ENCODE measurements at places on chromosomes 6 and 20. TPM values are rescaled to one million over a fixed set of nuclear protein-coding genes. Genes with fewer than 3 reads are reported as not detected.

GRCh38 chr6:21935561-21936028 lies 342.0 kb downstream of the SOX4 start:
- no peak for DNase-seq

DNA sequence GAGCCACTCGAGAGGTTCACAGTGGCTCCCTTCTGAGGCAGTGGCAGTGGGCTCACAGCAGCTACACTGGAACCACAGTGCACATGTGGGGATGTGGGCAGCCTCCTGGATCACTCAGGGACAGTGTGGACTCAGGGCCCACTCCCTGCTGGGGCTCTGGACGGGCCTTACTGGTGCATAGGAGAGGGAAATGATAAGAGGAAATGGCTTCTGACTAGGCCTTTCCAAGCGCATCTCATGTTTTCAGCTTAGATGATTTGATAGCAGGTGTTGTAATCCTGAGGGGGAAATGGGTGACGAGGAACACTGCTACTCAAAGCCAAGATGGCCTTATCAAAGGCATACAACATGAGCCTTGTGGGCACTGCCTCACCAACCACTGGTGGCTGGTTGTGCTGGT lies 44.0 kb downstream of the PANK2 start:
- DNase-seq, result no peak

GRCh38 chr6:149766156-149766769 lies 16.7 kb downstream of the PCMT1 start:
- DNase-seq, result no peak

DNA sequence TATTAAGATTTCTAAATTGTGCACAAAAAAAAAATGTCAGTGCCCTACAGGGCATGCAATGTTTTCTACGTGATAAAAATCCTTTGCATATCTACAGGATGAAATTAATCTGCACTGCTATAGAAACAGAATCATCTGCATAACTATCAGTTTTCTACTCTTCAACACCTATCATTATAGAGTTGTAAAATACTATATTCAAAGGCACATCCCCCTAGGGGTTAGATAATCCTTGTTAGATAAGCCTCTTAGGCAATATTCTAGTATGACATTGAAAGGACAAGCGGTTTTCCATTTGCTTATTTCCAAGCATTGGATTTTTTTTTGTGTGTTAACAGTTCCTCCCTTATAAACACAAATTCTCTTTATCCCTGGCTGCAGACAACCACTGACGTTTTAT lies 98.7 kb upstream of the LAMA2 start:
- no peak for DNase-seq

GRCh38 chr6:63709148-63709547 lies 73.5 kb downstream of the PHF3 start:
- DNase-seq, result no peak

DNA sequence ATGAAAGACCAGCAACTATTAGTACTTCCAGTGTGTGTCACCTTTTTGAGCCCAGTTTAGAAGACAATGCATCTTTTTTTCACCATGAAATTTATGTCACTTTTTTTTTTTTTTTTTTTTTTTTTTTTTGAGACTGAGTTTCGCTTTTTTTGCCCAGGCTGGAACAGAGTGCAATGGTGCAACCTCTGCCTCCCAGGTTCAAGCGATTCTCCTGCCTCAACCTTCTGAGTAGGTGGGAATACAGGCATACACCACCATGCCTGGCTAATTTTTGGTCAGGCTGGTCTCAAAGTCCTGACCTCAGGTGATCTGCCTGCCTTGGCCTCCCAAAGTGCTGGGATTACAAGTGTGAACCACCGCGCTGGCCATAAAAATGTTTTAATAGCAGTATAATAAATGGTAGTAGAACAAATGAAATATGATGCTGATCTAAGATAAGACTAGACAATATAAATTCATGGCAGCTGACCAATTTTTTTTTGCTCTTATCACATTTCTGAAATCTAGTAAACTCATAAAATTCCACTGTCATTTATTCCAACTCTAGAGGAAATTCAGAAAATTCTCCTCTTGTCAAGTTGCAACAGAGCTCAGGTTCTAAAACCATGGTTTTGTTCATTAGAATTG lies 21.3 kb downstream of the NHSL1 start:
- no peak for DNase-seq

GRCh38 chr20:51800060-51800871 lies 2.1 kb downstream of the SALL4 start:
- peak; percentile 96 for DNase-seq

DNA sequence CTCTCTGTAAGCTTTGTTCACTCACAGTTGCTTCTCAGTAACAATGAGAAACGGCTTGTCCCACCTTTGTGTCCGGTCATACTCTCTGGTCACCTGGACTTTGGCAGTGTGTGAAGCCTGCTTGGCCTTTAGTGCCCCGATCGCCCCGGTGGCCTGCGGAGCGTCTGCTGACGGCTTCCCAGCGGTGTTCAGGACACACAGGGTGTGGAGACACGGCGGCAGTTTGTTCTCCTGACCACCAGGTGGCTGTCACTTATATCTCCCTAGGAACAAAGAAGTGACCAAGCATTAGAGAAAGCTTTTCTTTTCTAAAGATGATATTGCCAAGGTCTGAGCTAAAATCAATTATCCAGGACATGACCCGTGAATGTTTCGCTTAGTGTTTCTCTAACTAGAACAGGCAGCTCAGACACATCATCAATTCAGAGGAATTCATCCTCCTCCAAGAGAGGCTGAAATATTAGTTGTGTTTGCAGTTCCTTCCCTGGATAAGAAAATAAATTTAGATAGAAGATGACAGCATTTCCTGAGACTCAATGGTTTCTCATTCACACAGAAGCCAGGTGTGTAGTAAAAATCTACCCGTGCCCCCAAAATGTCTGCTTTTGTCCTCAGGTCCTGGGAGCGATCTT lies 167.4 kb upstream of the THBS2 start:
- peak; percentile 22 for DNase-seq

DNA sequence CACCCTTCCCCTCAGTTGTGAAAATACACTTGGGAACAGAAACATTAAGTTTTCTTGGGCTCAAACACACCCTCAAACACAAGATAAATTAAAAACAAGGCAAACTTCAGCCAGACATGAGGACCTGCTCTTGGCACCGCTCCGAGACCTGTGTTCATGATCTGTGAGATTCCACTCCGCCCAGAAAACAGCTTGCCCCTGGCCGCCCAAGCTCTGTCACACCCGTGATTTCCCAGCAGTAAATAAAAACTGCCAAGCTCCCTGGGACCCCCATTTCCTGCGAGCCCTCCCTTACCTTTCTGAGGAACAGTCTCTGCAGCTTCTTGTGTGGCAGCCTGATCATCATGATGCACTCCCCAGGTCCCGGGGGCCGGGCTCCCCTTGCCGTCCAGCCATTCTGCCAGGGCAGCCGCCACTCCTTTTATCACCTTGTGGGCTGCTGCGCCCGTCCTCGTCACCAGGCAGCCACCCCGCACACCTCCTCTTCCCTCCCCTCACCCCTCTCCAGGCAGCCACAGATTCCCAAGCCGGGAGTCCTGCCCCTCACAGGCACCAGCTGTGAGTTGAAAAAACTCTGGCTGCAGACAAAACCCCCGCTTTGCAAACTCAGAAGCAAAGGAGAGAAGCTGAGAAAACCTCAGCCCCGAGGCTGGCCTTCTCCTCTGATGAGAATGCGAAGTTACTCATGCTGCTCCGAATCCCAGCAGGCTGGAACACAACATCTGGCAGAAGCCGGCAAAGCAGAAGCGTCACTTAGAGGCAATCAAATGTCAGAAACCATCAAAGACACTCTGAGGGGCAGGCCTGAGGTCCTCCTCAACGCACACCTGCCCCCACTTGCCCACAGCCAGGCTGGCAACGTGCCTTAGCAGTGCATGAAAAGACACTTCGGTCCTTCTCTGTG lies 130.4 kb upstream of the RPS6KA2 start:
- DNase-seq, result no peak

DNA sequence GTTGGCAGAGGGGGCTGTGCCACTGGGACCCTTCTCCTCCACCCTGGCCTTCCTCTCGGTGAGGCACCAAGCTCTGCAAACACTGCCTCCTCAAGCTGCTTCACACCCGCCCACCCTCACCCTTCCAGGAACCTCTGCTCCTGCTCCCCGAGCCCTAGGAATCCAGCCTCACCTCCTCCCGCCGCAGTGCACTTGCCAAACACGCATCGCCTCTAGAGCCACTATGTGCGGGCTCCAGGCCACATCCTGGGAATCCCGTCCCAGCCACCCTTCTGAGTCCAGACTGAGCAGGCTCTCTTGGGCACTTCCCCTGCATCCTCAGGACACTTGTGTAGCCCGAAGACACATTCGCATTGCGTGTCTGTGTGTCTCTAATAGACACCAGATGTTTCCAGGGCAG lies 18.5 kb downstream of the PSMG4 start:
- no peak for DNase-seq

DNA sequence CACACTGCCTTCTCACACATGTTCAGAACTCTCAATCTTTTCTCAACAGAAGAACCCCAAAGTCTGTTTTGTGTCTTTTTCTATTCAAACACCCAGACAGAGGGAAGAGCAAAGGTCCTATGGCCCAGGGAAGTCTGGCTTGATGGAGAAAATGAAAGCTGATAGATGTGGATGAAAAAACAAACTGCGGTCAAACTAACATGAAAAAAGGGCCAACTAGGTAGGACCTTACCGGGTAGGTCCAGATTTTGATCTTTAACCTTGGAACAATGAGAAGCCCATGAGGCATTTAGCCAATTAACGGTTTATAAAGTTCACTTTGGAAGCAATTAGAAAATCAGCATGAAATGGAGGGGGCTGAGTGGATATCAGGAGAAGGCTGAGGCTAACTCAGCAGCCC lies 507.7 kb upstream of the SLC35B3 start:
- DNase-seq, result no peak

GRCh38 chr6:112372226-112372806 lies 25.2 kb downstream of the RFPL4B start:
- DNase-seq, result no peak

GRCh38 chr6:69780585-69781178 lies 16.1 kb downstream of the LMBRD1 start:
- DNase-seq, result no peak

DNA sequence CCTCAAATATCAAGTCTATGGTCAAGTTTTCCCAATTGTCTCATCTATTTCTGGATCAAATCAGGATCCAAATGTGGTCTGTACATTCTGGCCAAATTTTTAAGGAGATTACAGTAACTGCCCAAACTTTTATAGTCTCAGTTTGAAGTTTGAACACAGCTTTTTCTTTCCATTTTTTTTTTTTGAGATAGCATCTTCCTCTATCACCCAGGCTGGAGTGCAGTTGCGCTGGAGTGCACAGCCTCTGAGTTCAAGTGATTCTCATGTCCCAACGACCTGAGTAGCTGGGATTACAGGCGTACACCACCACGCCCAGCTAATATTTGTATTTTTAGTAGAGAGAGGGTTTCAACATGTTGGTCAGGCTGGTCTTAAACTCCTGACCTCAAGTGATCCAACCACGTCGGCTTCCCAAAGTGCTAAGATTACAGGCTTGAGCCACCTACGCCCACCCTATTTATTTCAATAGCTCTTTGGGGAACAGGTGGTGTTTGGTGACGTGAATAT lies 84.9 kb upstream of the CARMIL1 start:
- no peak for DNase-seq

DNA sequence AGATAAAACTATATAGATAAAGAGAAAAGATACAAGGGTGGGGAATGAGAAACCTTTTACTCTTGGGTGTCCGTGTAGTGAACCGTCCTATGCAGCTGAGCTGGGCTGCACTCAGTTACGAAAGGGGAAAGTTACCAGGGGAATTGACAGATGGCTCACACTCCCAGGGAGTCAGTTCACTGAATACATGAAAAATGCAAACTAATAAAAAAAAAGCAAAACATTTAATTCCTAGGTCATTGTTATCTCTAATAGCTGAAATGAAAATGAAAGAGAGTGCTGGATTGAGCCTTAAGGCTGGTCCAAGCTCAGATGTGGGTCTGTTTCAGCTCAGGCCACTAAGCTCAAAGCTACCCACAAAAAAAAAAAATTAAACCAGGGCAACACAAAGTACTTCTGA lies 138.0 kb downstream of the THBS2 start:
- no peak for DNase-seq

DNA sequence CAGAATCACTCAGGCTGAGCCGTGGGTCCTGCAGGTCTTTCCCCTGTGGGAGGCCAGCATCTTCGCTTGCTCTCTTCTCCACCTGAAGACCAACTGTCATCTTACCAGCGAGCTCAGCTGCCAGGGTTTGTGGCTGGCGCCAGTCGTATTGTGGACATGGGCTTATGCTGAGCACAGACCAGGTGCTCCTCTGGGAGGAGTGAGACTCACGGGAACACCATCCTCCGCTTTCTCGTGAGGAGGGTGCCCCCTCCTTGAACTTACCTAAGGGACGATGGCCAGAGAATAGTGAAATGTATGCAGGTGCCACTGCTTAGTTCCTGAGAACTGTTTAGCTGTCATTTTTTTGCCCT lies 17.1 kb downstream of the WRNIP1 start:
- no peak for DNase-seq

GRCh38 chr6:87574237-87574804 lies 15.5 kb downstream of the RARS2 start:
- no peak for DNase-seq

- no peak for DNase-seq
These were observed 48.9 kb upstream of the SYNDIG1 start for GRCh38 chr20:24420567-24420966.

GRCh38 chr6:113982055-113982550 lies 11.2 kb upstream of the HDAC2 start:
- no peak for DNase-seq

DNA sequence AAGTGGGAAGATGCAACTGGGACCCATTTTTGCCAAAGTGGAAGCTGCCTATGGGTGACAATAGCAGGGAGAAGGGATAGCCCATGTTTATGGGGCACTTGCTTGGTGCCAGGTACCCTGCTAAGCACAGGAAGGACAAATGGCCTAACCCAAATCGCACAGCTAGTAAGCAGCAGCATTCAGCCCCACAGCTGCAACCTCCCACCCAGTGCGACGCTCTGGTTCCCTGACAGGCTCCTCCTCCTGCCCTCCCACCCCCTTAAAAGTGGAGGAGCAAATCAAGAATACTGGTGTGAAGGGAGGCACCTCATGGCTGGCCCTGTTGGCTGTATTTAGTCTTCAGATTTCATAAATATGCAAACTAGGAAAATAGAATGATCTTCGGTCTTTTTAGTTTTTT lies 76.2 kb downstream of the RIN2 start:
- DNase-seq, result no peak

- no peak for DNase-seq
These were observed 43.5 kb upstream of the PDYN start for GRCh38 chr20:2037296-2037914.

DNA sequence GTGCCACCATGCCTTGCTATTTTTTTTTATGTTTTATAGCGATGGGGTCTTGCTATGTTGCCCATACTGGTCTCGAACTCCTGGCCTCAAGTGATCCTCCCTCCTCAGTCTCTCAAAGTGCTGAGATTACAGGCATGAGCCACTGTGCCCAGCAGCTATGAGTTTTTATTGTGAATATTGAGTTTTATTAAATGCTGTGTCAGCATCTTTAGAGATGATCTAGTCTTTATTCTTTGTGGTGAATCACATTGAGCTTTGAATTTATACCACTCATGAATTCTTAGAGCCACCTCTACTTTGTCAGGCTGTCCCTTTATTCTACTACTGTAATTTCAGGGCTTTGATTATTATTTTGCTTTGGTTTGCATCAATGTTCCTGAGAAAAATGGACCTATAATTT lies 428.3 kb downstream of the BTBD3 start:
- DNase-seq, result no peak

Gene PTGIS
- total RNA-seq, result 12.2 TPM

Gene B3GALT4
- total RNA-seq, result 3.8 TPM

Gene NRSN1
- not detected for total RNA-seq

Gene FHL5
- not detected for total RNA-seq

Gene ULBP2
- total RNA-seq, result 9.9 TPM

Gene HSF2
- total RNA-seq, result 13.9 TPM

Gene RBM24
- total RNA-seq, result 19.6 TPM

Gene ASIP
- not detected for total RNA-seq

Gene TRIM31
- not detected for total RNA-seq

All from endothelial cell (in vitro differentiated cells).